ENCODE measurements at places on chromosomes 1 and 21. TPM values are rescaled to one million over a fixed set of nuclear protein-coding genes. Genes with fewer than 3 reads are reported as not detected.

DNA sequence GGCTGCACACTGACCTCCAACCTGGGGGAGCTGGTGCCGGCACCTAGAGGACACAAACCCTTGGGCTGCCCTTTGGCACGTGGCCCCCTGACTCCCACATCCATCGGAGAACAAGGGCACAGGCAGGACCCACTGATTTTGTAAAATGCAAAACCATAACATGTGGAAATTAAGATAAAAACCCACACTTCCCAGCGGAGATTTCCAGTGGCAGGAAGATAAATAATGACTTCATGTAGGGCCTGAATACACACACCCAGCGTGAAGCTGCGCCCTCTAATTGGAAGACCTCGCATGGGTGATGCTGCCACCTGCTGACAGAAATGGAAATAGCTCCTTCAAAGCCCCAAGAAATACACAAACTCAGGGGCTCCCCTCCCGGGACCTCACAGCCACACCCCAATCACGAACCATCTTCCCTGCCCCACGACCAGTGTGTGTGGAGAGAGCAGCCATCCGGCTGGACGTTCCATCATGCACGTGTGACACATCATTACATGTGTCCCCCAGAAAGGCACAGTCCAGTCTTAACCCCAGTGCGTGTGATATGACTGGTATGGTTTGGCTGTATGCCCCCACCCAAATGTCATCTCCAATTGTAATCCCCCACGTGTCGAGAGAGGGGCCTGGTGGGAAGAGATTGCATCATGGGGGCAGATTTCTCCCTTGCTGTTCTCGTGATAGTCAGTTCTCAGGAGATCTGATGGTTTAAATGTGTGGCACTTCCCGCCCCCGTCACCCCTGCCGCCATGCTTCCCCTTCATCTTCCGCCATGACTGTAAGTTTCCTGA, 5.7 kb upstream of the TPRG1L start:
- no peak for DNase-seq

The RPS6KC1 gene
- polyA plus RNA-seq = 6.7 TPM

GRCh38 chr1:186873687-186874086, 44.9 kb downstream of the PLA2G4A start:
- DNase-seq = no peak

The CR1L gene
- polyA plus RNA-seq = not detected

The COL8A2 gene
- polyA plus RNA-seq = 6.8 TPM

- DNase-seq = no peak
Measured at GRCh38 chr1:203548892-203549291, 54.9 kb downstream of the OPTC start.

The RGS8 gene
- polyA plus RNA-seq = not detected

The TPTE gene
- polyA plus RNA-seq = not detected

- no peak for DNase-seq
Measured at GRCh38 chr1:3184666-3185065, 115.7 kb downstream of the PRDM16 start.

The COL16A1 gene
- 88.3 TPM for polyA plus RNA-seq
